ENCODE measurements at places on chromosomes 16 and 17.

GRCh38 chr16:51103590-51103989 lies 47.5 kb downstream of the SALL1 start:
- DNase-seq: no peak

DNA sequence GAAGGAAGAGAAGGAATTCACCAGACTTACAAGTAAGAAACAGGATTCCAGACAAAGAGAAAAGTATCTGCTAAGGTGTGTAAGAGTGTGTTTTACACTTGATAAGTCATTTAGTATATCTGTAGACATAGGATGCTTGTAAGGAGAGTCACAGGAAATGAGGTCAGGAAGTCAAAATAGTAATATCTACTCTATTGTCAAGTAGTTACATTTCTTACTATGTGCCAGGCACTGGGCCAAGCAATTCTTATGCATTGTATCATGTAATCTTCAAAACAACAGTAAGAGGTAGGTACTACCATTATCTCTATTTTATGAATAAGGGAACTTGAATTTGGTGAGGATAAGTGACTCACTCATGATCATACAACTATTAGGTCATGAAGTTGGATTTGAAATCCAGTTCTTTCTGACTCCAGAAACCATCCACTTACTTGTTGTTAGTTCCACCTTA lies 129.1 kb downstream of the SNX11 start:
- DNase-seq: no peak

DNA sequence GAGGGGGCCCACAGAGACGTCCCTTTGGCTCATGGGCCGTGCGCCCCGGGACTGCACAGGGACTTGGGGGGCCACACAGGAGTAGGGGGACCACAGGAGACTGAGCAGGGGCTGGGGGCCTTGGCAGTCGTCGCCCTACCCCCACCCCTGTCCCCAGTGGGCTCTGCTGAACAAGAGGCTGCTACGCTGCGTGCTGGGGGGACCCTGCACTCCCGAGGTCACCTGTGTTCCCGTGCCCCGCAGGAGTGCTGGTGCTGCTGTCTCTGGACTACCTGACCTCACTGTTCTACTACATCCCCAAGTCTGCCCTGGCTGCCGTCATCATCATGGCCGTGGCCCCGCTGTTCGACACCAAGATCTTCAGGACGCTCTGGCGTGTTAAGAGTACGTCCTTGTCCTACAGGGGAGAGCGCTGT lies 14.4 kb upstream of the RNF213 start:
- DNase-seq: no peak

DNA sequence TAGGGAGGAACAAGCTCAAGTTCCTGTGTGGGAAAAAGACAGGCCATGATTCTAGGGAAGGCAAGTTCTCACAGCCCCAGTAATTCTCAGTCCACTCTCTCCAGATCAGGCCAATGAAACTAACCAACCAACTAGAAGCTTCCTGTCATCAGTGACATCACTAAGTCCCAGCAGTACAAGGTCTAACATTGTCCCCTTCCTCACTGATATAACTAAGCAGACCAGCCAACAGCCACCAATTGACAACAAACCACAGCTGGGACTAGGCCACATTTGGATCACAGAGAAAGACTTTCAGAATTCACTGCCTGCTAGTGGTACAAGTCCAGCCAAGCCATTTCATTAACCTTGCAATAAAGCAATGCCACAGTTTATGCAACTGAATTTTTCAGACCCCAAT lies 94.0 kb downstream of the CACNG1 start:
- DNase-seq: no peak

DNA sequence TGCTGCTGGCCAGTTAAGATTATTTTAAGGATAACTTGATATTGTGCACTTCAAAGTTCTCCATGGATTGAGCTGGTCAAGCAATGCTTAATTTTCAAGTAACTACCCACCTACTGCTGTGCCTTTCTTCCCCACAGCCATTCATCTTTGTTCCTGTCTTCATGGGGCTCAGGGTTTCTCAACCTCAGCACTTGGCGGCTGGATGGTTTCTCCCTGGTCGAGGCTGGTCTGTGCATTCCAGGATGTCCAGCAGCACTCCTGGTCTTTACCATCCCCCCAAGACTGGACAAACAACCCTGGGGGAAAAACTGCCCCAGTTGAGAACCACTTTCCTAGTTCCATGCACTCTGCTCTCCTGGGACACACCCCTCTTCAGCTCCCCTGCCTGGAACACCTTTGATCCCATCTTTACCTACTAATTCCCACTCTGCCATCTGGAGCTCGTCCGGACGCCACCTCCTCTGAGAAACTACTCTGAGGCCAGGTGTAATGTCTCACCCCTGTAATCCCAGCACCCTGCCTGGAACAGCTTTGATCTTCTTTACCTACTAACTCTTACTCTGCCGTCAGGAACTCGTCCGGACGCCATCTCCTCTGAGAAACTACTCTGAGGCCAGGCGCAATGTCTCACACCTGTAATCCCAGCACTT lies 81.5 kb downstream of the NXN start:
- DNase-seq: no peak

DNA sequence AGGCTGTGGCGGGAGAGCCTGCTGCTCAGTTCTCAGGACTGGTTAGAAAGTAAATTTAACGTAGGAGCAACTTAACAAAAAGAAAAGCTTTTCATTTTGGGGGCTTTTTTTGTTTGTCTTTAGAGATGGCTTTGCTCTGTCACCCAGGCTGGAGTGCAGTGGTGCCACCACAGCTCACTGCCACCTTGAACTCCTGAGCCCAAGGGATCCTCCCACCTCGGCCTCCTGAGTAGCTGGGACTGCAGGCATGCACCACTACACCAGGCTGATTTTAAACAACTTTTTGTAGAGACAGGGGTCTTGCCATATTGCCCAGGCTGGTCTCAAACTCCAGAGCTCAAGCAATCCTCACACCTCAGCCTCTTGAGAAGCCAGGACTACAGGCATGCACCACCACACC lies 205.0 kb downstream of the RPTOR start:
- DNase-seq: no peak

DNA sequence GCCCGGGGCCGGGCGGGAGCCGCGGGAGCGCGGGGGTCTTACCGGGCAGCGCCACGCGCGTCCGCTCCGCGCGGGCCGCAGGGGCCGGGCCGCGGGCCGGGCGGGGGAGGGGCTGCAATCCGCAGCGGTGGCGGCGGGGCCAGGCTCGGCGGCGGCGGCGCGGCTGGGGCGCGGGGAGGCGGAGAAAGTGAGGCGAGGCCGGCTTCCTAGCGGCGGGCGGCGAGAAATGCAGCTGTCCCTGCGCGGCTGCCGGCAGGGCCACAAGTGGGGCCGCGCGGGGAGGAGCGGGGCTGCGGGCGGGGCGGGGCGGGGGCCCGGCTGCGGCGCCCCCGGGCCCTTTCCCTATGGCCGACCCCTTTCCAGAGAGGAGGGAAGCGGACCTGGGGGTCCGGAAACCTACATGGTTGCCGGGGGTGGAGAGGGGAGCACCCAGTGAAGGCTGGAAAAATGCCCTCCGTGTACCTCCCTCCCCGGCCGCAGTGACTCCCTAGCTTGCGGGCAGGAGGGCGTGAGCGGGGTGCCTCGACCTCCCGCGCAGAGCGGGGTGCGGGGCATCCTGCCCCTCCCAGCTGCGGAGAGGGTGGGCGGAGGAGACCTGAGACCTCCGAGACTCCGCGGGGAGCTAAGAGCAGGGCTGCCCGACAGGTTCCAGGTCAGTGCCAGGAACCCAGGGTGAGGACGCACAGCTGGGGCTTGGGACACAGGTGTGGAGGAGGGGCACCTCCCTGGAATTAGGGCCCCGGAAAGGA lies at the start of gene CUEDC1:
TSS of gene CUEDC1 (minus strand) at position 230 of the 749 bp plus-strand sequence. CDS start 69,848 bp downstream, outside the sequence.
- DNase-seq: peak; percentile 54

- no peak for DNase-seq
These were observed 297 bp downstream of the TBC1D10B start for GRCh38 chr16:30369938-30370455.

GRCh38 chr17:4307179-4307930 lies 43.6 kb upstream of the ANKFY1 start:
- DNase-seq: no peak

DNA sequence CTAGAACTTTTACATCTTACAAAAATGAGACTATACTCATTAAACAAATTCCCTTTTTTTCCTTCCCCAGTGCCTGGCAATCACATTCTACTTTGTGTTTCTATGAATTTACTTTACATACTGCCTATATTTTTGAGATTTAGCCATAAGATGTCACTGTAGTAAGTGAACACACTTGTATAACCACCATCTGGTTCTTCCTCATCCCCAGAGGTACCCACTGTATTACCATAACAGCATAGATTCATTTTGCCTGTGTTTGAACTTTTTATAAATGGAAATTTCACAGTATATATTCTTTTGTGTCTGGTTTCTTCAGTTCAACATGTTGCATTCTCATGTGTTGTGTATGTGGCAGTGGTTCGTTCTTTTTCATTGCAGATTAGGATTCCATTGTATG lies 15.8 kb downstream of the CYB5B start:
- no peak for DNase-seq

DNA sequence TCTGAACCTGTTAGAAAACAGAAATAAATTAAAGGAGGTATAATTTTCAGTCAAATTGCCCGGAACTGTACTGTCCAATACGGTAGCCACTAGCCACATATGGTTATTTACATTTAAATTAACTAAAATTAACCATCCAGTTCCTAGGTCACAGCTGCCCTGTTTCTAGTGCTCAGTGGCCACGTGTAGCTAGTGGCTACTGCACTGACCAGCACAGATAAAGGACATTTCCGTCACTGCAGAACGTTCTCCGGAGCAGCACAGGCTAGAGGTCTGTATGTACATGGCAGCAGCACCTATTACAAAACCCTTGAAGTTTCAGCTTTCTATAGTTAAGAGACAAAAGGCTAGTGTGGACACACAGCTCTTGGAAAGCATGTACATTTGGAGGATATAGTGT lies 33.7 kb downstream of the CPSF4L start:
- no peak for DNase-seq

- no peak for DNase-seq
These were observed 208.3 kb downstream of the RGS9 start for GRCh38 chr17:65345261-65346005.

DNA sequence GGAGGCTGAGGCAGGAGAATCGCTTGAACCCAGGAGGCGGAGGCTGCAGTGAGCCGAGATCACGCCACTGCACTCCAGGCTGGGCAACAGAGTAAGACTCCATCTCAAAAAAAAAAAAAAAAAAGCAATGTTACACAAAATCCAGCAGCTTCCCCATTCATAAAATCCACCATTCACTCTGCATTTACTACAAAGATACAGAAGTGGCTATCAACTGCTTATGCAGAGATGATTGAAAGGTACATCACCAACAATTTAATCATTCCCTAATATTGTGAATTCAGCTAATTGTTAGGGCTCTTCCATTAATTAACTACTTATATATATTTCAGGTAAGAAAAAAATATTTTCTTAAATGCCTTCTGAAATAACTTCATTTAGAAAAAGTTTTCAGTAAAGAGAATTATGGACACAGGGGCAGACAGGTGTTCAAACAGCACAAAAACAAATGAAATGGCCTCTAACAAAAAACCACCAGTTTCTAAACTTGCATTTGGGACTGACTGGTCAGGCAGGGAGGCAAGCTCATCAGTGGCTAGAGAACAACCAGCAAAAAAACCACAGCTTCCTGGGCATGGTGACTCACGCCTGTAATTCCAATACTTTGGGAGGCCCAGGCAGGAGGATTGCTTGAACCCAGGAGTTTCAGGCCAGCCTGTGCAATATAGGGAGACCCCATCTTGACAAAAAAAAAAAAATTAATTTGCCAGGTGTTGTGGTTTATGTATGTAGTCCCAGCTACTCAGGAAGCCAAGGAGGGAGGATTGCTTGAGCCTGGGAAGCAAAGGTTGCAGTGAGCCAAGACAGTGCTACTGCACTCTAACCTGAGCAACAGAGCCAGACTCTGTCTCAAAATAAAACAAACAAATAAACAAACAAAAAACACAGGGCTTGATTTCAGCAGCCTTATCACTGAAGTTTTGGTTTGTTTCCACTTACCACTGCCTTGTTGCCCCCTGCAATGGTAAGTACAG lies 26.3 kb downstream of the ERN1 start:
- DNase-seq: no peak

GRCh38 chr17:51298508-51299371 lies 38.4 kb downstream of the UTP18 start:
- no peak for DNase-seq

GRCh38 chr17:59329176-59330052 lies 2.0 kb upstream of the YPEL2 start:
- no peak for DNase-seq

- no peak for DNase-seq
These were observed 27.4 kb upstream of the CACNA1H start for GRCh38 chr16:1125471-1125870.

GRCh38 chr17:50471009-50471905 lies 2.6 kb upstream of the CHAD start:
- DNase-seq: no peak

GRCh38 chr17:80428796-80429195 lies 13.8 kb downstream of the ENDOV start:
- no peak for DNase-seq

- no peak for DNase-seq
These were observed 7.6 kb downstream of the ADCY7 start for GRCh38 chr16:50273888-50274325.

GRCh38 chr16:29790949-29791844 lies 646 bp downstream of the KIF22 start:
- no peak for DNase-seq
